ENCODE measurements at places on chromosomes 5 and 9.

GRCh38 chr5:176514244-176514950 is 22.8 kb downstream of the RNF44 start:
- no peak for DNase-seq

- no peak for DNase-seq
Measured at GRCh38 chr9:128798896-128799295, 11.8 kb downstream of the TBC1D13 start.

DNA sequence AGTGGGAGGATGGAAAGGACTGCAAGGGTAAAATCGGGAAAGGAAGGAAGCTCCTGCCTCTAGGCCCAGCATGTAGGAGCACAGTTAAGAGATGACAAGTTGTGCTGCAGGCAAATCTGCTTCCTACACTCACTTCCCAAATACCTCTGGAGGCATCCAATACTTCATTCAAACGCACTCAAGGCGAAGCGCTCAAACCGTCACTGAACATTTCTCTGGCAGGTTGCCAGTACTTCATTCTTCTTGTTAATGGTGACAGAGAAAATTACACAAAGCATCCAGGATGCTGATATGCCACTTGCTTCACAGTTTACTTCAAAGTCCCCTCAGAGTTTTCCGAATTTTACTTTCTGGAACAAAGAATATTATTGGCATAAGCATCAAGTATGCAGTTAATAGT is 59.8 kb downstream of the NREP start:
- no peak for DNase-seq

DNA sequence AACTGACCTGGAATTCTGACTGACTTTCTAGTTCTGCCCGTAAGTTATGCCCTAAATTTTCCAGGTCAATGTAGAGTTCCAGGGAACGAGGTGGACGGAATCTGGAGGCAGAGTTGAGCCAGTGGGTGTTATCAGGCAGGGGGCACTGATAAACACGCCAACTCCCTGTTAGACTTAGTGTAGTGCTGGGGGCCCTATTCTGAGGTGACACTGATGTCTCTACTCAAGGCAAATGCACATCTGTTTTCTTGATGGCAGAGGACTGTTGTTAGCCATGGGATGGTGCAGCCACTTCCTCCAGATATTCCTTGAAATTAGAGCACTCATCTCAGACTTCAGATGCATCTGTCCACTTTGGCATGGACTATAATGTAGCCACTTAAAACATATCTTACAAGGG is 83.5 kb downstream of the C9orf152 start:
- DNase-seq: no peak

- DNase-seq: no peak
Measured at GRCh38 chr5:45408067-45408466, 288.1 kb downstream of the HCN1 start.

GRCh38 chr5:93892481-93892880 is 151.1 kb upstream of the POU5F2 start:
- no peak for DNase-seq

DNA sequence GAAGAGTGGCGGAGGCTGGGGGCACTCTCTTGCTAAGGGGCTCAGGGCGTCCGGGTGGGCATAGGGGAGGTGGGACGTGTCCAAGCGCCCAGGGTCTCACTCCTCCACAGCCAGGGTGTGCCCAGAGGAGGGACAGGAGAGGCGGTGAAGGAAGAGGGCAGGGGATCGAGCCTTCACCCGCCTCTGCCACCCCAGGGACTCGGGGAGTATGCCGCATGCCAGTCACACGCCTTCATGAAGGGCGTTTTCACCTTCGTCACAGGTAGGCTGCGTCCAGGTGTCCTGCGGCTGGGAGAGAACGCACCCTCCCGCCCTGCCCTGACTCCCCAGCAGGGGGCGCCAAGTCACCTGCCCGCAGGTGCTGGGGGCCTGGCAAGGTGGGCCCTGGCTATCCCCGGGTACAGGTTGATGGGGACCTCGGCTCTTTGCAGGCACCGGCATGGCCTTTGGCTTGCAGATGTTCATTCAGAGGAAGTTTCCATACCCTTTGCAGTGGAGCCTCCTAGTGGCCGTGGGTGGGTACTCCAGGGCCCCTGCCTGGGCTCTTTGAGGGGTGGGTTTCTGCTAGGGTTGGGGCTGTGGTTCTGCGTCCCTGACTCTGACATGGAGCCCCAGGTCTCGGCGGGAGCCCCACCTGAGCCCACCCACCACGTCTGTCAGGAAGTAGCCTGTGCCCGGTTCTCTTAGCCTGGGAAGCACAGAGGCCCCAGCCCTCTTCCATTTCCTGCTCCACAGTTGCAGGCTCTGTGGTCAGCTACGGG is 552 bp downstream of the TMEM141 start:
- no peak for DNase-seq

- DNase-seq: no peak
Measured at GRCh38 chr9:107815782-107816560, 326.4 kb upstream of the KLF4 start.

DNA sequence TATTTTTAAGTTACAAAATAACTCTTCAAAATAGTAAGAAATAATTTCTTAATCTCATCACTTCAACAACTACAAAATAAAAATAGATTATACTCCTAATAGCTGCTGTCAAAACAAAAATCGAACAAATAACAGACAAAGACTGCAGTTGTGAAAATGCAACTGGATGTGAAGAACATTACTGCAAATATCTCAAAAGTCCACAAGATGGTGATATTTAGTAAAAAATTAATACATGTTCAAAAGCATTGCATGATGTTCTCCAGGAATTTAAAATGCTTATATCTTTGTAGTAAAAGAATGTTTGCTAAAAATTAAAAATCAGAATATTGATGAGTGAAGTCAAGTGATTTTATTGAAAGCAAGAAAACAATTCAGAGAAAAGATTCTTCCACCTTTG is 66.2 kb downstream of the MPDZ start:
- no peak for DNase-seq

DNA sequence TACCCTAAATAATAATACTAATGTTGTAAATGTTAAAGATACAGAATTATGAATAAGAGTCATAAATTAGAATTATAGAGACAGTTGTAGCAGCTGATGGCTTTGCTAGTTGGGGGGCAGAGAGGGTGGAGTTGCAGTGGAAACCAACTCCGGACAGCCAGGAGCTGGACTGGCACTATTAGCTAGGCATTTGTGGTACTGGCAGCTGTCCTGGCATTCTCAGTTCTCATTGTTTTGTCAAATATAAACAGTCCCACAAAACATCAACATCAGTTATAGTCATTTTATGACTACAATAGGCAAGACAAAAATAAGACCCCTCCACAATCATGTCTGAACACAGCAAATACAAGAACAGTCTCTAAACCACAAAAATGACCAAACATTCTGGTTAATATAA is 2.8 kb upstream of the FBXL17 start:
- DNase-seq: no peak

DNA sequence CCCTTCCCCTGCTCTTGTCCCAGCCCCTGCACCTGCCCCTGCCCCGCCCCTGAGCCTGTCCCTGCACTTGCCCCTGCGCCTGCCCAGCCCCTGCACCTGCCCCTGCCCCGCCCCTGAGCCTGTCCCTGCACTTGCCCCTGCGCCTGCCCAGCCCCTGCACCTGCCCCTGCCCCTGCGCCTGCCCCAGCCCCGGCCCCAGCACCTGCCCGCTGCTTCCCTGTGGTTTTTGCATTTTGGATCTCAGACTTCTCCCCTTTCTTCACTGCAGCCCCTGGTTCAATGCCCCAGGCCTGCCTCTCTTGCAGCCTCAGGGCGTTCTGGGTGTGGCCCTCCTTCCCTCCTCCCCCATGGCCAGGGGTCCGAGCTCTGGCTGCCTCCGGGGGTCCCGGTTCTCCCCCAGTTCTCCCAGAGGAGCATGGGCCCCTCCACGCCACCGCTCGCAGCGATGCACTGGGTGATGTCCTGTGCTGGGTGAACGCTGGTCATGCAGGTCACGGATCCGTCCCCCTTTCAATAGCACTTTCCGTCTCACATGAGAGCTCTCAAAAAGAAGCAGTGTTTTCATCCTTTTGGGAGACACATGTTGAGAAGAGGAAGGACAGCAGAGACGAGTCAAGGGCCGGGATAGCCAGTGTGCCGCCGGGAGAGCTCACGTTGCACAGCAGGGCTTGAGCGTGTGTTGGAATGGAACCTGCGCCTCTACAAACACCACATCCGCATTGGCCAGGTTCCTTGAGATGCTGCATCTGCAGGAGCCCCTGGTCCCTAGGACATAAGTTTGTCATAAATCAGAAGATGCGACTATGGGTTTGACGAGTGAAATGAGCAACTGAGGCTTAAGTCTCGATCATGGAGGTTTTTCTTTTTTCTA is 44.0 kb upstream of the IRX4 start:
- peak; percentile 62 for DNase-seq

DNA sequence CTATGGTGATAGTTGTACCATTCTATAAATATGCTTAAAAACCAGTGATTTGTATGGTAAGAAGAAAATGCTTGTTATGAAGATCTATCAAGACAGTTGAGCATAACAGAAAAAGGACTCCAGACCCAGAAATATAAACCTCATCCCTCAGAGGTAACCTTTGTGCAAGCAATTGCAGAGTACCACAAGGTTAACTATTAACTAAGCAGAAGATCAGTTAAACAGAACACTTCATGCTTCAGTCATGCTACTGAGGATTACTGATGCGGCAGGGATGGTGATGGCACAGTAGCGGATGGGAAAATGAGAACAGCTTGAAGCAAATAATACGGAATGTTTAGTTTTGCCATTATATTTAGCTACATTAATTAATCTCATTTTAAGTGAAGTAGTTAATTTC is 45.5 kb downstream of the IARS1 start:
- DNase-seq: no peak

DNA sequence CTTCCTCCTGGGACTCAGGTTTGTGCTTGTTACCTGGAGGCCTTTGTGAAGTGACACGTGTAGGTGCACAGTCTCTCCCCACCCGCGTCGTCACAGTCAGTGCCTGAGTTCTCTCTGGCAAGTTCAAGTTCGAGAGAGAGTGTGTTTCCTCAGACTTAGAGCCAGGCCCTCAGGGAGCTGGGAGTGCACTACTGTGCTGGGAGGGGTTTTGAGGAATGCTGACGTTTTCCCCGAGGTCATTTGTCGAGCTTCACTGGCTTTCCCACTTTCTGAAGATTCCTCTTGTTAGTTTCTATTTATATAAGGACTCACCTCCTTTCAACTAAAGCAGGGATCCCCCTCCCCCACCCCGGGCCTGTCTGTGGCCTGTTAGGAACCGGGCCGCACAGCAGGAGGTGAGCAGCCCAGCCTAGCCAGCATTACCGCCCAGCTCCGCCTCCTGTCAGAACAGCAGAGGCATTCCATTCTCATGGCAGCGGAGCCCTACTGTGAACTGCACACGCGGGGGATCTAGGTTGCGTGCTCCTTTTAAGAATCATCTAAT is 209.2 kb downstream of the DIRAS2 start:
- no peak for DNase-seq

DNA sequence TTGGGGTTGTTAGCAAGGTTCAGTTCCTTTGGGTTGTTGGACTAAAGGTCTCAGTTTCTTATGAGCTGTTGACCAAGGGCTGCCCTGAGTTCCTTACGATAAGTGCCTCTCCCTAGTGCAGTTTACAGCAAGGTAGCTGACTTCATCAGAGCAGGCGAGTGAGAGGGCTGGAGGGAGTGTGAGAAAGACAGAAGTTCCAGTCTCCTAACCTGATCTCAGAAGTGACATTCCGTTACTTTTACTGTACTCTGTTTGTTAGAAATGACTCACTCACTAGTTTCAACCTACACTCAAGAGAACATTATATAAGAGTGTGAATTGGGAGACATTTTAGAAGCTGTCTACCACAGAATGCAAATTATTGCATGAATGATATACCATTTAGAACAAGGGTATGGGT is 21.2 kb upstream of the IL31RA start:
- DNase-seq: no peak

- DNase-seq: no peak
Measured at GRCh38 chr9:105403552-105404248, 44.1 kb upstream of the FSD1L start.
